CD4-positive, alpha-beta memory T cell (primary cell): ENCODE measurements at places on chromosomes 11 and 22.
A peak's percentile ranks its signal among the peaks of the same experiment; 100 is the strongest.

- no peak for DNase-seq
Observed at GRCh38 chr11:121435132-121435531, 17.0 kb upstream of the SORL1 start.

- peak; percentile 39 for DNase-seq
Observed at GRCh38 chr11:65502555-65503367, 3.9 kb downstream of the MALAT1 start.

DNA sequence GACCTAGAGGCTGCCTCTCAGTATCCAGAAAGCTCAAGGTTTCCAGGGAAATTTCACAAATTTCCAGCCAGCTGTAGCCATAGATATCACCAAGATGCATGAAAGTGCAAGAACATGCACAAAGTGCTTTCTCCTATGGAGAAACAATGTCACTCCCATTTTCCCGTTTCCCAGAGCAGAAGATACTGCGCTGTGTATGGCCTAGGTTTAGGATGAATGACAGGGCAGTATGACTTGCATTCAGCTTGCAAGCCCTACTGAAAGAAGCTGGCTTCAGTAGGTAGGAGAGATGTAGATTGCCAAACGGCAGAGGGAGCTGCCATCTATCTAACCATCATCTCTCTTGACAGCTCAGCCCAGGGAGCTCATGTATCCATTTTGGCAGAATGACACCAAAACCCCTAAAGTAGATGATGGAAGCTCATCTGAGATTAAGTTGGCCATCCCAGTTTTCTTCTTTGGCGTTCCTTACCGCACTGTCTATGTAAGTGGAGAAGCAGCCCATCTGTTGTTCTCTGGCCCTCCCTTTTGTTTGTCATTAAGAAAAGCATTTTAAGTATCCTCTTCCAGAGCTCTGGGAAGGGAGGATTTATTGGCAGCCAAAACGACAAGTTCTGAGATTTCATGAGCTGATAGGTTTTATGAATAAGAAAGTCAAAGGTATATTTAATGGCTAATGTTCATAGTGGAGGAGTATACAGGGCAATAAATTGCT, 4.6 kb downstream of the TECTA start:
- DNase-seq: no peak

DNA sequence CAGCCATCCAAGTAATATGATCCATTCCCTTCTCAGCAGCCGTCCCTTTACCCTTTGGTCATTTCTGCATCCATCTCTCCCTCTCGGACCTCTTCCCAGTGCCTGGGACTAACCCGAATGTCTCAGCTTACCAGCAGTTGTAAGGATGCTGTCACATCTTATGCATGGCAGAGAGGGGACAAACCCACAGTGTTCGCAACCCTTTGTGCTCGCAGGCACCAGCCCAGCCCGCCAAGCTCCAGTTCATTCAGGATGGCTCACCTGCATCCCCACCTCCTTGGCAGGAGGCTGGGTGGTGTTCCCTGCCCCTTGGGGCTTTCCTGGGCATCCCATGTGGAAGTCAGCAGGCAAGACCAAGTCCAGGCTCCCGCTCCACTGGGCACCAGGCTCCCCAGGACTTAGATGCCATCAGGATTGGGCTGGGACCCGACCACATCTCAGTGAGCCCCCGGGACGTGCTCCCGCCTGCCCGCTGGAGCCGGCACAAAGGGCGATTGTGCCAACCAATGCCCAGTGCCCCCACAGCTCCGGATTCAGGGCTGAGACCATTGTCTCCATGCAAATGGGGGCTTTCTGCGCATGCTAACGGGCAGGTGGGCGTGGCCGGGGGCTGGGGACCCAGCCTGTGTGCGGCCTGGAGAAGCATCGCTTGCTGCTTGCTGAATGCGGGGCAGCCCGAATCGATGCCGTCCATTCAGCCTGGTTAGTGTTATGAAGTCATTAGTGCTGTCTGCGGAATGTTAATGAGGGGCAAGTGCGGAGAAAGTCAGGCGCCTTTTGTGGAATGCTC, 108.6 kb downstream of the KCNQ1OT1 start:
- no peak for DNase-seq

DNA sequence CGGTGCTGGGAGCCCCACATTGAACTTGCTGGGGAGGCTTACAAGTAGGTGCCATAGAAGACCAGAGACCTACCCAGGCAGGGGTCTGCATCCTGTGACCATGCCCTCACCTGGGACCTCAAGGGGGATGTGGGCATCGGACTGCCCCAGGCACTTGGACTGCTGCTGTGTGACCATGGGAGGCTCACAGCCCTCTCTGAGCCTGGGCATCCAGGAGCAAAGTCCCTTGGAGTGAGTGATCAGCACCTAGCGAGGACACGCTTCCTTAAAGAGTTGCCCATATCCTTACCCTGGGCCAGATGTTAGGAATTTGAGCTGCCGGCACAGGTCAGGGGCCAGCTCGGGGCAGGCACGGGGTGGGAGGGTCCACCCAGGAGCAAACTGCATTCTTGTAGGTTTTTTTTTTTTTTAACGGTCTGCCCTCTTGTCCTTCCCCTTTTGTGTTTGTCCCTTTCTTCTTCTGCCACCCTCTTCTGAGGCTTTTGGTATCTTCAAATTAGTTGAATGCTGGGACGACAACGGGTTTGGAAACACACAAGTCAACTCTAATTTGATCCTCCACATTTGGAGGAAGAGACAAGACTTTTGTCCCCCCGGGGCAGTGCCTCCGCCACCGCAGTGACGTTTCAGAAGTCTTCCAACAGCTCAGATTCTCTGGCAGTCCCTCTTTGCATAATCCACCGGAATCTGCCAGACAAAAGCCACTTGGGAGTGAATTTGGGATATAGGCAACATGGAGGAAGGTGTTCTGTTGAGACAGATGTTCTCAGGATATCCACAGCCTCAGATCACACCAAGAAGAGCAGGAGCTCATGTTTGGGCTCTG, 46.1 kb upstream of the LINC01488 start:
- DNase-seq: no peak

DNA sequence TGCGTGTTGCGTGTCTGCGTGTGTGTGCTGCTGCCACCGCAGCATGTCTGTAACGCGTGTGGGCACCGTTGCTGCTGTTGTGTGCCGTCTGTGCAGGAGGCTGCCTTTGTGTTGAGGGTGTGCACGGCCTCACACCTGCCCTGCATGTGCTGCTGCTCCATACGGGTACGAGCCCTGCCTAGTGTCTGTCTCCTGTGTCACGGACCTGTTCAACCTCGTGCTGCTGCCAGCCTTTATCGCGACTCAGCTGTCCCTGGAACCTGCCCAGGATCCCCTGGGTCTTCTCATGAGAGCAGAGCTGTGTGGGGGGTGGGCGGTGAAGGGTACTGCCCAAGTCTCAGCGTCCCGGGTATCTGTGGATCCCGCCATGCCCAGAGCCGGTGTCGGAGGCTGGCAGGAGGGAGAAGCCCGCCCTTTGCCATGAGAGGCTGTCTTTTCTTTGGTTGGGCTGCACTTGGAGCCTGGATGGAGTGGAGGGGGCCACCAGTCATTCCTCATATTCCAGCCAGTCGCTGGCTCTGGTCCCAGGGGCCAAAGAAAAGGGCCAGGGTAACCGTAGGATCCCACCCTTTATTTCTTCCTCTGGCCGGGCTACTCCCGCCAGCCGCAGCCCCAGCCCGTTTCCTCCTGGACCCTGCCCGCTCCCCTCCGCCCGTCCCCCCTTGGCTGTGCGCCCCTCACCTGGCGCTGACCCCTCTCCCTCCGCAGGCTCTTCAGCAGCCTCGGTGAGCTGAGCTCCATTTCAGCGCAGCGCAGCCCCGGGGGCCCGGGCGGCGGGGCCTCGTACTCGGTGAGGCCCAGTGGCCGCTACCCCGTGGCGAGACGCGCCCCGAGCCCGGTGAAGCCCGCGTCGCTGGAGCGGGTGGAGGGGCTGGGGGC, 7.8 kb upstream of the ACR start:
- DNase-seq: no peak

GRCh38 chr22:30204015-30204741, 42.4 kb downstream of the LIF start:
- no peak for DNase-seq

GRCh38 chr11:6608726-6609501, 3.1 kb downstream of the TAF10 start:
- no peak for DNase-seq

DNA sequence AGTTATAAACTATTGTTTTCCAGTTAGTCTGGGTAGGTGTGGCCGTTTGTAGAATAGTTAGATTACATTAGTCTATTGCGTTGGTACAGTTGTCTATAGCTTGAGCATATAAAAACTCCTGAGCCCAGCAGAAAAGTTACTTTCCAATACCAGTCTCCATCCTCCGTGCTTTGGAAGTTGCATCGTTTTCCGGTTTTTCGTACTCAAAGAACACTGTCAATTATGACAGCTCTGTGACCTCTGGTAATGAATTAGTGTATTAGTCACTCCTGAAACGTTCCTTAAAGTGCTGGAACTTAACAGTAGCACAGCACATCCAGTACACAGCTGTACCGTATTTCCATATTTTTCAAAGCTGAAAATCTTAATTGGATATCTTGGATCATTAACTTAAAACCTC, 808 bp upstream of the MSANTD2 start:
- no peak for DNase-seq

GRCh38 chr11:69401715-69402114, 79.7 kb upstream of the LINC01488 start:
- no peak for DNase-seq

GRCh38 chr11:8019314-8020243, 32.4 kb downstream of the EIF3F start:
- peak; percentile 47 for DNase-seq

DNA sequence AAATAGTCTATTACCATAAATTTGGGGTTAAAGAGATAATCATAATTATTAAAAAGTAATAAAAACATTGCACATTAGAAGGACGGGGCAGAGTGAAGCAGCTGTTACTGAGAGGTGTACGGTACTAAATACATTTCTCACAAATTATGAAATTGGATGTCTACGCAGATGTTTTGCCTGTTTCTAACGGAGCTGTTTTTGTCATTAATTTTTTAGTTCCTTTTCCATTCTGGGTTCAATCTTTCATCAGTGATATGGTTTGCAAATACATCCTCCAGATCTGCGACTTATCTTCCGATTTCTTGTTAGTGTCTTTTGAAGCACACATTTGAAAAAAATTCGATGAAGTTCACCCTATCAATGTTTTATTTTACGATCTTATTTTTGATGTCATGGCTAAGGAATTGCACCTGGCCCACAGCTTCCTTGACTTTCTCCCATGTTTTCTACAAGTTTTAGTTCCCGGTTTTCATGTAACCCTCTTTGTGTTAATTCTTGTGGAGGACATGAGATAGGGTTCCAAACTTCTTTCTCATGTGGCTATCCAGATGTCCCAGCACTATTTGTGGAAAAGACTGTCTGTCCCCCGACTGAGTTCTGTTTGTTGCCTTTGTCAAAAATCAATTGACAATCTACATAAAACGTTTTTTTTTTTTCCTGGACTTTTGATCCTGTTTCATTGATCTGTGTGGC, 21.3 kb upstream of the KRTAP5-6 start:
- DNase-seq: no peak

DNA sequence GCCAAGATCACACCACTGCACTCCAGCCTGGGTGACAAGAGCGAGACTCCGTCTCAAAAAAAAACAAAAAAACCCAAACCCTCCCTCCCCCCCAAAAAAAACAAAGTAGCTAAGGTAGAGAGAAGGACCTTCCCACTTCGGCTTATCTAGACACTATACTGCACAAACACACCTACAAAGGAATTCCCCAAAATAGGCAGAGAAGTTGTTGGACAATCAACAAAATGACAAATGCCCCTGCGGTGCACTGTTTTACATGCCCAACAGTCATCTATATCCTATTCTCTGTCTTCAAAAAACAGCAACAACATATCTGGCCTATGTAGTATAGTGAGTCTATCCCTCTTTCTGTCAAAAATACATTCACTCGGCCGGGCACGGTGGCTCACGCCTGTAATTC, 6.6 kb upstream of the DPF2 start:
- DNase-seq: no peak

- no peak for DNase-seq
Observed at GRCh38 chr11:9982127-9982795, 311.8 kb downstream of the SBF2 start.

GRCh38 chr11:71222318-71223080, 29.9 kb downstream of the SHANK2 start:
- no peak for DNase-seq

DNA sequence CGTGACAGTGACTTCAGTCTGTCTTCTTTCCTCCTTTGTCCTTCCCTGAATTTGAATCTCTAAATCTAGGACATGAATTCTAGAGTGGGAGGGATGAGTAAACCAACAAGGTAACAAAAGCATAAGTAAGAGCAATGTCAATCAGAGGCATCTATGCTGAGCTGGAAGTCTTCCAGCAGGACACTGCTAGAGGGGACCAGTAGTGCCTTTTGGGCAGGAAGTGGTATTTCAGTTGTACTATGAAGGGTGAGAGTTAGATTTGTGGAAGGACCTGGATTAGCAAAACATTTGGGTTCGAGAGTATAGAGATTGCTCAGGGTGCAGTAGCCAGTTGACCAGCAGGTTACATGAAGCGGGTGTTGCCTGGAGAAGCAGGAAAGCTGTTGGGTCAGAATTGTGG, 40.3 kb downstream of the MEI1 start:
- DNase-seq: no peak

DNA sequence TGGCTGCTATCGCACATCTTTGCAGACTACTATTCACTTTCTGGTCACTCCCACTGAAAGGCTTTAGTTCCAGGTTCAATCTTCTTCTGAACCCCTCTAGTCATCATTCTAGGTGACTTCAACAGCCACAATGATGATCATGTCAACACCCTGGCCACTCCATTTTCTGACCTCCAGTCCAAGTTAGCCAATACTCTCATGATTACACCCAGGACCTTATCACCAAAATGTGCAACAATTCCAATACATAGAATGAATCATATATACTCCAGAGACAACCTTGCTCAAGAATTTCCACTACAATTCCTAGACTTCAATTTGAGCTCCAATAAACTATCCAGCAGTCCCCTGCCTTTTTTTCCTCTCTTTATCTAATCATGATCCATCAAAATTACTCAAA, 70.7 kb downstream of the PAK1 start:
- DNase-seq: no peak

DNA sequence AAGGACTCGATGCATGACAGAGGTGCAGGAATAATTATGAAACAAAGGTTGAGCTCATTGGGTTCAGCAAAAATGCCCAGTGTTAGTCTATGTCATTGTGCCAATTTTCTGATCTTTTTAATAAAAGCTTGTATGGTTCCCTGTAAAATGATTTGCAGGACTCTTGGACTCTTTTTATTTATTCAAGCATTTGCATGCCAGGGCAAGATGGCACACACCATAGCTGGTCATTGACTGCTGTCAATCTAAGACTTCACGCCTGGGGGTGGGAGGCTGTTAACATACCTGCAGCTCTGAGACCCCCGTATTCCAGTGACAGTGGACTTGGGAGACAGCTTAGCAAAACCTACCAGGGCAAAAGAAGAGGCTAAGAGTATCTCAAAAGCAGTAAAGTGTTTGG, 32.0 kb upstream of the ANO1 start:
- no peak for DNase-seq
